ENCODE measurements at places on chromosomes 4 and X.

DNA sequence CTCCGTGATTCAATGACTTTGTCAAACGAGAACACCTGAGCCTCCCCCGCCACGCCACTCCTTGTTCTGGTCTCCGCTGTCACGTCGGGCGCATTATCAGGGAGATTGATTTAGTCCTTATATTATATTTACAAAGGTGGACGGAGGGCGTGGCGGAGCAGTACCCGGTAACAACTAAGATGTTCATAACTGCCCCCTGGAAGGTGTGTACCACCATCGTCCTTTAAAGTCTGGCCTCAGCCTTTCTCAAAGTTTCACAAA lies 284.2 kb downstream of the PACRGL start:
- DNase-seq = no peak

DNA sequence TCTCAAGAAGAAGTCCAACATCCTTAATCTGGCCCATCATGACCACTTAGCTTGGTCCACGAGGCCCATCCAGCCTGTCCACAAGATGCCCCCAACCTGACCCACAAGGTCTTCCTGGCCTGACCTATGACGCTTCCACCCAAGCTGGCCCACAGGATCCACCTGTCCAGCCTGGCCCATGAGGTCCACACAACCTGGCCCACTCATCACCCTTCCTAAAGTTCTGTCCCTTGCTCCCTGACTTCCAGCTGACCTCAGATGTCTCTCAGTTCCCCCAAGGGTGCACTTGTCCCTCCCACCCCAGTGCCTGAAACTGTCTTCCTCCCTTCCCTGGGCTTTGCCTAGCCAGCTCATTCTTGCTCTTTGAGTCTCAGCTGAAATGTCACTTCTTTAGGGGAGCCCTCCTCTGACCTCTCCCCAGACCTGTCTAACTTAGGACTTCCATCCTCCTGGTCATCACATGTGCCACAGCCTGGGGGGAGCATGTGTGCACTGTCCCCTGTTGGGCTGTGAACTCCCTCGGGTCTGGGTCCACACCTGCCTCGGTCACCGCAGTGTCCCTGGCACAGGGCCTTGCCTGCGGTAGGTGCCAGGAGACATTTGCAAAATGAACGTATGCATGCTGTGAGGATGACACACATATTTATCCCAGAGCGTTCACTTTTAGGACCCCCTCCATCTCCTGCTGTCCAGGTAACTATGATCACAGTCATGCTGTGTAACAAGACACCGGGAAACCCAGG lies 61.7 kb downstream of the EVC start:
- no peak for DNase-seq

DNA sequence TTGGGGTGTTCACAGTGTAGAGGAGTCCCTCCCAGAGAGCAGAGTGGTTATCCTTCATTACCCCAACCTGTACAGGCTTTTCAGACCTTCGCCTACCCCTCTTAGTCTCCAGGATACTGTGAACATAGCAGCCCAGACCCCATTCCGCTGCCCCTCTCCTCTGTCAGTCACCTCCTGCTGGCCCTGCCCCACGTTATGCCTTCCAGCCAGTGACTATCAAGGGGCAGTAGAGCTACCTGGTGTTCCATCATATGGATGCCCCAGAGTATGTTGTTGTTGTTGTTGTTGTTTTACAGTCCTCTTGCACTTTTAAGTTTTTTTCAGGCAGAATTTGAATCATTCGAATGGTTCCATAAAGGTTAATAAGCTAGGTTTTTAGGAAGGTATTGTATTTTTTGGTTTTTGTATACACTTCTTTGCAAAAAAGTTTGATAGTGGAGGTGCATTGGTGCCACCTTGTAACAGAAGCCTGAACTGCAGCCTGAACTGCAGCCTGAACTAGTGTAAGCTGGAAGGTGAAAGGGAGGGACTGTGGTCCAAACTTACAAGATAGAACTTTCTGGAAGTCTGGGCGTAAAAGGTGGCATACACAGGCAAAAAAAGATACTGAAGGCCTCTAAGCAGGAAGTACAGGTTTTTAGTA lies 101.4 kb upstream of the RAB40AL start:
- DNase-seq = no peak

DNA sequence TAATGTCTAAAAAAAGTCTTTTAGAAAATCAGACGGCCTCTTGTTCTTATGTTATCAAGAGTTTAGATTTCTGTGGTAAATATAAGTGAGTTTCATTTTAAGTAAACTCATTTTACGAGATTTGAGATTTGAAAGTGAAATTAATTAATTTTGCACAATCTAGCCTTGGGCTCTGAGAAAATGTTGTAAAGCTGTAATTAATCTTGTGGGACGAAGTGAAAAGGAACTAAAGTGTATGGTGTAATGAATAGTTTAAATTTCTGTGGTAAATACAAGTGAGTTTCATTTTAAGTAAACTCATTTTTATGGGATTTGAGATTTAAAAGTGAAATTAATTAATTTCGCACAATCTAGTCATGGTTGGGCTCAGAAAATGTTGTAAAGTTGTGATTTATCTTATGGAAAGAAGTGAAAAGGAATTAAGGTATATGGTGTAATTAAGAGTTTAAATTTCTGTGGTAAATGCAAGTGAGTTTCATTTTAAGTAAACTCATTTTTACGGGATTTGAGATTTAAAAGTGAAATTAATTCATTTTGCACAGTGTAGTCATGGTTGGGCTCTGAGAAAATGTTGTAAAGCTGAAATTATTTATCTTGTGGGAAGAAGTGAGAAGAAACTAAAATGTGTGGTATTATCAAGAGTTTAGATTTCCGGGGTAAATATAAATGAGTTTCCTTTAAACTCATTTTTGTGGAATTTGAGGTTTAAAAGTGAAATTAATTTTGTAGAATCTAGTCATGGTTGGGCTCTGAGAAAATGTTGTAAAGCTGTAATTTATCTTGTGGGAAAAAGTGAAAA lies 1.6 kb downstream of the SCML1 start:
- no peak for DNase-seq

DNA sequence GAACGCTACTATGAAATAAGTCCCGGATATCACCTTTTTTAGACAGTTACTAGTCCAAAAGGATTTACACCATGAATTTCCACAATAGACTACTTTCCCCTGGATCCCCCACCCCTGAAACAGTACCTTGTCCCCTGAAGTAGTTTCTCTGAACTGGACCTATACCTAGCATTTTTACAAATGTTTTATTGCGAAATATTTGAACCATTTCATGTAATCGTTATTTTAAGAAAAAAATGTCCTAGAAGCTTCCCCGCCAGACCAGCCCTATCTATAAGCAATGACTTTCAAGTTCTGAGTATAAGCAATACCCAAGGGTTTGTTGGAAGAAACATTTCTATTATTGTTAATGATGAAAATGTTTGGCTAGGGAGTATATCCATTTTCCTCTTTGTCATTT lies 517.8 kb upstream of the IGFBP7 start:
- DNase-seq = no peak

DNA sequence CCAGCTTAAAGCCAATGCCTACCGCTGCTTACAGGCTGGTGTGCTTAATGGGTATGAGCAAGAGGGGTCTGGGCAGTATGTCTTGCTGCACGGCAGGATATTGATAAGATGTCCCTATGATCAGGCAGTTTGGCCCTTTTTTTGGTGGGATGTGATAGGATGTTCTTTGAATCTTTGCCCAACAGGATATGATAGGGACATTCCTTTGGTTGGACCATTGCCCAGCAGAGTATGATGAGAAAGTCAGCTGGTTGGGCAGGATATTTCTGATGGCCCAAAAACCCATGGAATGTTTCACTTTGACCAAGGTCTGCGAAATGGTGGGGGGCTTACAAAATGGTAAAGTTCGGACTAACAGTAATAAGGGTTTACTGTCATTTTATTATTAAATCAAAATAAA lies 1060.6 kb downstream of the STIM2 start:
- DNase-seq = no peak

- DNase-seq = peak; percentile 18
Observed at GRCh38 chrX:357693-358471, 28.8 kb downstream of the PPP2R3B start.

GRCh38 chrX:19245711-19246269 lies 97.9 kb upstream of the PDHA1 start:
- DNase-seq = no peak

DNA sequence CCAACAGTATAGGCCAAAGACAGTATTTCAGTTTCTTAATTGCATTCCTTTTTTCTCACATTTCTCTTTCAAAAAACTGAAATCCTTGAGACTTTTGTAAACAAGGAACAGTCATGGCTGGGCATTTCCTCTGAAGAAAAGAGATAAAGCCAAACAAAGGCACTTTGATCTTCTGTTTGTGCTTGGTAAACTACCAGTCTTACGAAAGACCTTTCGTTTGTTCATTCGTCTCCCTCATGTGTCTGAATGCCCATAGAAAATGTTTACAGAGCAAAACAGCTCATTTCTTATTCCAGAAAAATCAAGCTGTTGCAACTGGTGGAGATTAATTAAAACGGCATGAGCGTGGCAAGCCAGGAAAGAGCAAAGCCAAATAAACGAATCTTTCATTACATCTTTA lies 178.0 kb downstream of the GASK1B start:
- no peak for DNase-seq

DNA sequence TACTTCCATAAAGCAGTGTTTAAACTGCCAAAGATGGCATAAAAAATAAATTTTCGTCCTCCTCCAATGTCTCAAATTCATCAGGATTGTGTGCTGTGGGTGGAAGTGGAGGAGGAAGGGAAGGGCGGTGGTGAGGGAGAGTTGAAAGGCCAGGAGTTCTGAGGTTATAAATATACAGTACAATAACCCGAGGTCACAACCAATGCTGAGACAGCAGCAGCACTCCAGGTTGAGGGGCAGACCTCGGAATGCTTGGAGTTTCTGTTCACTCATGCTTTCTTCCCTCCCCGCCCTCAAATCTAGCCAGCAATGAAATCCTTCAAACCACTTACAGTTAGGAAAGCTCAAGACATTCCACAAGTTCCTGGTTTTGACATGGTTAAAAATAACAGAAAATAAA lies 134.0 kb upstream of the SMAD1 start:
- DNase-seq = no peak

DNA sequence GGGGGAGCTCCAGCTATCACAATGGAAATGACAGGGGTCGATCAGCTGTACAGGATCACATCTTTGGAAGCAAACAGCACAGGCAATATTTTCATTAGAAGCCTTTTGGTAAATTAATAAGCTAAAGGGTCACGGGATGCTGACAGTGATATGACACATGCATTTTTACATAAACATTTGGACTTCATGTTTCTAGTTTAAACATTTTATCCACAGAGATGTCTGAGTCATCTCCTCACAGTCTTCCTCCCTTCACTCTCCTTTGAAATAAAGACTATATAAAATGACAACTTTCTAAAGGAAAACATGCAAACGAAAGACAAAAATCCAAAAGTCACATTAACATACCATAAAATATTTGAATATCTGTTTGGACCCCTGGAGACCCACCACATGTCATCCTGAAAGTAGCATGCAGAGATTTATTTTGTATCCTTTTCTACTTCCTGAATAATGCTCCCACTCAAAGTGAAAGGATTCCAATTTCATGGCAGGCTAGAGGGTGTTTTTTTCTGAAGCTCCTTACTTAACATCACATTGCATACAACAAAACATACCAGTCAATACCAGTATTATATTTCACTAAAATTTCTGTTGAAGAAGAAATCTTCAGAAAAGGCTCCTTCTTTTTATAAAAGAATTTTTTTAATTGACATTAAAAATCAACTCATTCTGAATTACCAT lies 200.1 kb upstream of the PPARGC1A start:
- DNase-seq = no peak

DNA sequence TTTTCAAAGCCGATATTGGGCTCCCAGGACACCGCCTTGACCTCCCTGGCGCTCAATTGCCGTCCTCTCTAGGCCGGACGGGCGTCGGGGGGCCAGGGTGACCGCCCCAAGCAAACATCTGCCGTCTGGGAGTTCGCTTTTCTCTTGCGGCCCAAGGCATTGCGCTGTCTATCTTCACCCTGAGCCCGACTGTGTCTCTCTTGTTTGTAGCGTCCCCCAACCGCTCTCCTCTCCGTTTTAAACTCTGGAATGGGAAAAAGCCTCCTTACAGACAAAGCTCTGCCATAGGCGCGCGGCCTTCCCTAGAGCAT lies 551 bp upstream of the ARX start:
- DNase-seq = no peak

GRCh38 chr4:19455196-19455595 lies 796.5 kb upstream of the SLIT2 start:
- DNase-seq = no peak
